ENCODE measurements at places on chromosomes 12 and 14.

GRCh38 chr12:75837700-75838099, 193.9 kb downstream of the PHLDA1 start:
- no peak for DNase-seq

- DNase-seq, result peak; percentile 71
Observed at GRCh38 chr12:15534874-15535273, 212.6 kb downstream of the PTPRO start.

DNA sequence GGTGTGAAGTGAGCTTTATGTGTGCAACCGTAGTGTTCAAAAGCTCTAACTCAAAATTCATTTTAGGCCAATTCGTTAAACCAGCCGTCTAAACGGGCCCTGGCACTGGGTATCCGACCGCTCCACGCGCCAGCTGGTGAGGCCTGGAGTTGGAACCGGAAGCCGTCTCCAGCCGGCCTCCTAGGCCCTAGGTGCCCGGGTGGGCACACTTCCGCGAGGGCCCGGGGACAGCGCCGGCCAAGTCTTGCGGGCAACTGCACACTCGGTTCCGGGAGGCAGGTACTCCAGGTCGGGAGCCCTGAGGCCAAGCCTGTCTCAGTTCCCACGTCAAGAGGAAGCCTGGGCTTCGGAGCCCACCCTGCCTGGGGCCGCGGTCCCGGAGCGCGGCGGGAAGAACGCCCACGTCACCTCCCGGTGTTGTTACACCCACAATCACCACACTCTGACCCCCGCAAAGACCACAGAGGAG, 16.2 kb downstream of the OTX2 start:
- no peak for DNase-seq

- no peak for DNase-seq
Observed at GRCh38 chr14:106003351-106003750, 477.0 kb downstream of the TMEM121 start.

DNA sequence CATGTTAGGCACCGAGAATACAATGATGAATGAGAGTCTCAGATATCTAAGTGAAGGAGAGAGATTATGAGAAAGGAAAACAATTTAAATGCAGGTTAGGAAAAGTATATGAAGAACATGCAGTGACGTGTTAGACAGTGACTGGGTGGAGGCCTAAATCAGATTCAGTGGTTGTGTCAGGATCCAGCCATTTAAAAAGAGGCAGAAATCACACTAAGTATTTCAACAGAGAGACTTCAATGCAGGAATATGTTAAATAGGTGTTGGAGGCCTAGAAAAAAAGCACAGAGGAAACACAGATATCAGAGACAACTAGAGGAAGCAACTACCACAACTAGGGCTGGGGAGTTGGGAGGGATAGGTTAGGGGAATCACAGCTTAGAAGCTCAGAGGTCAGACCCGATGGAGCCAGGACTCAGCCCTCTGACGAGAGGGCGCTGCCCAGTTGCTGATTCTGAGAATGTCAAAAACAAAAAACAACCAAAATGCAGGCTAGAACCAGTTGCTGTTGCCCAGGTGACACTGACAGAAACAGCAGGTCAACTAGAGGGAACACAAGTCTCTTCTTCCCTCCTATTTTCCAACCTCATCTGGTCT, 3.0 kb upstream of the GARIN2 start:
- no peak for DNase-seq

- DNase-seq, result no peak
Observed at GRCh38 chr12:13405961-13406703, 209.6 kb downstream of the EMP1 start.

- DNase-seq, result no peak
Observed at GRCh38 chr14:46322076-46322475, 329.5 kb downstream of the RPL10L start.

DNA sequence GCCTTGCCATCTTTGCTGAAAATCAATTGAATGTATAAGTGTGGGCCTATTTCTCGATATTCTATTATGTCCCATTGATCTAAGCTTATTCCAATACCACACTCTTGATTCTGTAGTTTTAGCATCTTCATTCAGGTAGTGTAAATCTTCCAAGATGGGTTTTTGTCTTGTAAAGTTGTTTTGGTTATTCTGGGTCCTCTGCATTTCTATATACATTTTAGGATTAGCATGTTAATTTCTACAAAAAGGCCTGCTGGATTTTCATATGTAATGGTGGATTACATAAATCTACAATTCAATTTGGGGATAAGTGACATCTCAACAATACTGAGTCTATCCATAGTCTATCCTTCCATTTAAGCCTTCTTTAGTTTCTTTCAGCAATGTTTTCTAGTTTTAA, 86.0 kb upstream of the ANO4 start:
- no peak for DNase-seq

DNA sequence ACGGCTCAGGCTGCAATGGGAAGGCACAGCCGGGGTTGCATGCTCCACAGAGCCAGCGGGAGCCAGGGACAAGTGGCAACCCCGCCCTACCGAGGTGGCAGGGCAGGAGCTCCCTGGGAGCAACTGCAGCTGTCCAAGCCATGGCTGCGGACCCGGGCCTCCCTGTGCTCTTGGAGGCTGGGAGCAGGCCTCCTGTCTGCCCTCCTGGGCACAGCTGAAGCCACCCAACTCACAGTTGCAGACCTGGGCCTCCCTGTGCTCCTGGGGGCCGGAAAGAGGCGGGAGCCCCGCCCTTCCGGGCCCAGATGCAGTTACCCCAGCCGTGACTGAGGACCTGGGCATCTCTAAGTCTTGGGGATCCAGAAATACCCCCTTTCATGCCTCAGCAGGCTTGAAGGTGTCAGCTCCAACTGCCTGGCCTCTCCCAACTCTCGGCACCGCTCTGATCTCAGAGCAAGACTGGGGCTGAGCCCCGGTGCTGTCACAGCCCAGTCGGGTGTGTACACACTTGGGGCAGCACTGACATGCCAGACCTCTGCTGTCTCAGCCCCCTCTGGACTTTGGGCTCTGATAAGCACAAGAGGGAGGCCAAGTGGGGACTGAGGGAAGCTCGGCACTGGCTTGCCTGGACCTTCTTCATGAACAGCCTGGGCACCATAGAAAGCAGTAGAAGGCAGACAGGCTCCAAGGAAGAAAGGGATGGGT, 7.5 kb upstream of the RASSF9 start:
- no peak for DNase-seq

DNA sequence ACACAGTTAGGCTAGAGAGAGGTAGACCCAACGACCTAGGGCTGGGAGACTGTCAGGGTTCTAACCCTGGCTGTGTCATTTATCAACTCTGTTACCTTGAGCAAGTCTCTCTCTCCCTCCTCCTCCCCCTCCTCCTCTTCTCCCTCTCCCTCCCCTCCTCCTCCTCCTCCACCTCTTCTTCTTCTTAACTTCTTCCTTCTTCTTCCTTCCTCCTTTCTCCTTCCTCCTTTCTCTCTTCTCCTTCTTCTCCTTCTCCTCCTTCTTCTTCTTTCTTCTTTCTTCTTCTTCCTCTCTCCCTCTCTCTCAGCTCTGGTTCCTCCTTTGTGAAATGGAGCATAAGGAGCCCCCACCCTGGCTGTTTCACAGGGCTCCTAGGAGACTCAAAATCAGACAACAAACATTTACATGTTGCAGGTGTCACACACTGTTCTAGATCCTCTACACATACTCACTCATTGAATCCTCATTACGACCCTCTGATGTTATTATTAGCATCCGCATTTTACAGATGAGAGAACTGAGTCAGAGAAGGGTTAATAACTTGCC, 2.2 kb upstream of the KCNH3 start:
- peak; percentile 32 for DNase-seq

DNA sequence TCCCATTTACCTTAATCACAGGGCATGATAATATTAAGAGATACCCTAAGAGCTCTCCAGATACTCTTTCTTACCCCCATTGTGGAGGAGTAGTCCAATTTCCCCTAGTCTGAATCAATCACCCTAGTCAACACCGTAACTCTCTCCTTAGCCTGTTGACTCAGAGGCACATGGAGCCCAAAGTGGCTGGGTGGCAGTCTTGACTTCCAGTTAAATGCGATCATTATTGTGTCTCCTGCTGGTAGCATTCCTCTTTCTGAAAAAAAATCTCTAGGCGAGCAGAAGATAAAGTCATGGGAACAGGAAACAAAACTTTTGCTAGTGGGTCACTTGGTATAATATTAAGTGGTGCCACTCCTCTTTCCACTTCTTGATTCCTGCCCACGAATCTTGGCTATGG, 46.4 kb downstream of the EMP1 start:
- DNase-seq, result no peak

- no peak for DNase-seq
Observed at GRCh38 chr14:44954750-44955149, 7.0 kb downstream of the KLHL28 start.

- DNase-seq, result no peak
Observed at GRCh38 chr14:100017553-100017952, 47.7 kb upstream of the EVL start.

DNA sequence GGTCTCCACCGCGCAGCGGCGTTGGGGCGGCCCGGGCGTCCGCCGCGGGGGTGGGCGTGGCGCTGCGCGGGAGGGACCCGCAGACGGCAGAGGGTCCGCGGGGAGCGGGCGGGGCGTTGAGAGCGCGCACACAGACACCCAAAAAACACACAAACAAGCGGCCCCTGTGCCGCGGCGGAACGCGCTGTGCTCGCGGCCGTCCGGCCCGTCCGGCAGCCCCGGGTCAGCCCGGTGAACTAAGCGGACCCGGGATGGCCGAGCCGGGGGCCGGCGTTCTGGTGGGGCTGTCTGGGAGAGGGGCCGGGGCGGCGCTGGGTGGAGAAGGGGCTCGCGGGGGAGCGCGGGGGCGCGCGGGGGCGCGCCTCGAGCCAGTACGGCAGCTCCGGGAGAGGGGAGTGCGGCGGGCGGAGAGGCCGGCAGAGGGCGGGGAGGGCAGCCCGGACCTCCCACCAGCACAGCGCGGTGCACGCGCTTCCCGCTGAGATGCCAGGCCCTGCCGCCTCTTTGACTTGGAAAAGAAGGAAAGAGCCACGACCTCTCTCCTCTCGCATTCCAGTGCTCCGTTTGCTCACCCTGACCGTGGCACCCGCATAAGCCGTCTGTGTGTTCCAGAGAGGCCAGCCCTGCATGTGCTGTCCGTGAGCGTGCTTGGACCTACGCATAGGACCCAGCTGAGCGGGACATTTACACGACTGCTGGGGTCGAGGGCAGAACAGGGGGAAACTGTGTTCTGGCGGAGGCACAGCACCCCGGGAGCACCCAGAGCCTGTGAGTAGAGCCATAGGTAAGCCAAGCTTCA, 10.3 kb downstream of the SLC6A12 start:
- DNase-seq, result no peak

DNA sequence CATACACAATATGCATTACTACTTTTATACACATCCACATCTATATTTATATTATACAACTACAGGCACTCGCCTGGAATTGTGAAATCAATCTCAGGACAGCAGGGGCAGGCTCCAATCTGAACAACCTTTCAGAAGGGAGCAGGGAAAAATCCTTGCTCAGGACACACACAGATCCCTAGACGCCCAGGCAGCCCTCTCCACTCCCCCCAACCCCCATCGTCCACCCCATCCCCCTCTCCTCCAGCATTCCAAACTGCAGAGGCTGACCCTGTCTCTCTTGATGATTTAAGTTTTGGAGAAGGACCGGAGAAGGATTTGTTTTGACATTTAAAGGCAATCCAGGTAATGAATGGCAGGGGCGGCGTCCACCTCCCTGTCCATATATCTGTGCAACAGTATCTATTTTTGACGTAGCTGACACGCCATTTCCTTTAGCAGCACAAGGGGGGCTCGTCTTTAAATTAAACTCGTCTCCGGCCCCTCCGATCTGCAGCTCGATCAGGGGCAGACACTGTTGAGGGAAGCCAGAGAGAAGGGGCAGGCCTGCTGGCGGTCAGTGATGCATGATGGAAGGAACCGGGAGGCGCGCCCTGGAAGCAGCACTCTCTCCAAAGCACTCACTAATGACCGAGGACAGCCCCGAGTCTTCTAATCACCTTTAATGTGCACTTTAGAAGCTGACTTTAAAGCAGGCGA, 95.0 kb upstream of the TBX5 start:
- DNase-seq, result no peak

DNA sequence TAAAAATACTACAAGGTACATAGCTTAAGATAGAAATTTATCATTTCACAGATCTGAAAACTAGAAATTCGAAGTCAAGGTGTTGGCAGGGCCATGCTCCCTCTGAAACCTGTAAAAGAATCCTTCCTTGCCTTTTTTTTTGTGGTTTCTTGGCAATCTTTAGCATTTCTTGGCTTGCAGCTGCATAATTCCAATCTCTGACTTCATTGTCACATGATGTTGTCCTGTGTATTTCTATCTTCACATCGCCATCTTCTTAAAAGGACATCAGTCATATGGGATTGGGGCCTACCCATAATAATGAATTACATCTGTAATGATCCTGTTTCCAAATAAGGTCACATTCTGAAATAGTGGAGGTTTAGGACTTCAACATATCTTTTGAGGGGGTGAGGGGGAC, 250.4 kb downstream of the TMTC2 start:
- no peak for DNase-seq

DNA sequence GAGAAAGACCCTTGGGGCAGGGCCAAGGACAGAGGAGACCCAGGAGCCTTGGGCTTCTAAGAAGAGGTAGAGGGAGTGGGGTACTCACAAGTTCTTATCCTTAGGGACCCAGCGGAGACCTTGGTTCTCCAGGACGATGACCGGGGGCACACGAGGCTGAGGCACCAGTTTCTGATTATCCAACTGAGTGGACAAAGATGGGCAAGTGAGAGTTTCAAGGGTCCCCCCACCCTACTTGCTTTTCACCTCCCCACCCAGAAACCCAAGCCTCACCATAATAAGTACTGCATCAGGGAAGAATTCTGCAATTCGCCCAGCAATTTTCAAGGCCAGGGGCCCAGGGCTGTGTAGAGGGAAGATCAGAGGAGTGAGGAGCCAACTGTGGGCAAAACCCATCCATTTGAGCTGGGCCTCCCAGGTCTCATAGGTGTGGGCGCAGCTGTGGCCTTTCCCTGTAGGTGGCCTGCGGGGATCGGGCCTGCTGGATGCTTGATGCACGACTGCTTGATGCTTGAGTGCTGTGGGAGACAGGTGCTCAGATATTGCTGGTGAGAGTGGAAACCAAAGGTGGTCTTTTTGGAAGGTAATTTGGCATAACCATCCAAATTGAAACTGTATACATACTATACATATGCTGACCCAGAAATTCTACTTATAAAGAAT, 2.0 kb downstream of the EMC9 start:
- DNase-seq, result no peak

DNA sequence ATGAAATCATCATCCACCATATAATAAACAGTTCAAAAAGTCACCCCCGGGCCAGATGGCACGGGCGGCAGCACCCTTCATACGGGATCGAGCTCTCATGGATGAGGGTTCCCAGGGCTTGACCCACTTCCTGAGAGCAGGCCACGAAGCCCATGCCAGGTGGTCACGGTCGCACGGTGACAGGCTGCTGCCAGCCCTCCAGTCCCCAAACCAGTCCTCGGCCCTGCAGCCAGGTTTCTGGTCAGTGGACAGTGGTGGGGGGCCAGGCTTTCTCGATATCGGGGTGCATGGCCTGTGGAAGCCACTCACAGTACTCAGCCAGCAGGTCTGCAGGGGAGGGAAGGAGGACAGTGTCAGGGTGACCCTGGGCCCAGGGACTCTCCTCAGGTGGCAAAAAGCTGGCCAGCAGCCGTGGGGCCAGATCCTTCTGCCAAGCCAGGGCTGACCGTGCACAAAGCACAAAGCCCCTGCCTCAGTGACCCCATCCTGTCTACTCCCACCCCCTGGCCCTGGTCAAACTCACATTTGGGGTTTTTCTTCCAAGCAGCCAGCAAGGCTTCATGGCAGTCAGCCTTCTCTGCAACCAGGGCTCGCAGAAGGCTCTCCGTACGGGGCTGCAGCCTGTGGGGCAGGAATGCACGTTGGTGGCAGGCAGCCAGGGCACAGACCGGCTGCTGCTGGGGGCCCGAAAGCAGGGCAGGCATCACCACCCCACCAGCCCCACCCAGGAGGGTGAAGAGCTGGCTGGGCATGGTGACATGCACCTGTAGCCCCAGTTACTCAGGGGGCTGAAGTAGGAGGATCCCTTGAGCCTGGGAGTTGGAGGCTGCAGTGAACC, 33.3 kb upstream of the UBC start:
- DNase-seq, result no peak

Measured in CD14-positive monocyte (primary cell).